ENCODE measurements at places on chromosomes 6 and 20. TPM values are rescaled to one million over a fixed set of nuclear protein-coding genes. Genes with fewer than 3 reads are reported as not detected.

- no peak for DNase-seq
Measured at GRCh38 chr6:75852721-75853120, 103.7 kb downstream of the MYO6 start.

- peak; percentile 37 for DNase-seq
Measured at GRCh38 chr6:42131531-42131930, 10.9 kb downstream of the C6orf132 start.

GRCh38 chr20:43438578-43439316, 18.9 kb upstream of the SRSF6 start:
- no peak for DNase-seq

The SPATS1 gene
- total RNA-seq = not detected

DNA sequence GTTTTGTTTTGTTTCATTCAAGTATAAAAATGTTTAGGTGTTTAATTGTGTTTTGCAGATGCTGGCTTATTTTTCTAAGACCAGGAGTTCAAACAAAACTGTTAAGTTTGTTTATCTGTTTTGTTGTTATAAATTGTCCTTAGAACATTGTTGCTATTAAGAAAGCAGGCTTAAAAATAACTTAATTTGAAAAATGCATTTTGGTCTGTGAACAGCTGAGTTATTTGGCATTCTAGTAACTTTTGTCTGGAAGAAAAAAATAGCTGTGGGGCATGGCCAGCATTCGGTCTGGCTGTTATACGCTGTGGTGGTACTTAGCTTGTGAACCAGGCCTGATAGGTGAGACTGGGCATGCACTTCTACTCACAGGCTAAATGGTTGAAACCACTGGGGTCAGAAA, 37.8 kb downstream of the SLX4IP start:
- DNase-seq = peak; percentile 35

GRCh38 chr6:106511288-106512047, 117.8 kb downstream of the RTN4IP1 start:
- DNase-seq = peak; percentile 59

DNA sequence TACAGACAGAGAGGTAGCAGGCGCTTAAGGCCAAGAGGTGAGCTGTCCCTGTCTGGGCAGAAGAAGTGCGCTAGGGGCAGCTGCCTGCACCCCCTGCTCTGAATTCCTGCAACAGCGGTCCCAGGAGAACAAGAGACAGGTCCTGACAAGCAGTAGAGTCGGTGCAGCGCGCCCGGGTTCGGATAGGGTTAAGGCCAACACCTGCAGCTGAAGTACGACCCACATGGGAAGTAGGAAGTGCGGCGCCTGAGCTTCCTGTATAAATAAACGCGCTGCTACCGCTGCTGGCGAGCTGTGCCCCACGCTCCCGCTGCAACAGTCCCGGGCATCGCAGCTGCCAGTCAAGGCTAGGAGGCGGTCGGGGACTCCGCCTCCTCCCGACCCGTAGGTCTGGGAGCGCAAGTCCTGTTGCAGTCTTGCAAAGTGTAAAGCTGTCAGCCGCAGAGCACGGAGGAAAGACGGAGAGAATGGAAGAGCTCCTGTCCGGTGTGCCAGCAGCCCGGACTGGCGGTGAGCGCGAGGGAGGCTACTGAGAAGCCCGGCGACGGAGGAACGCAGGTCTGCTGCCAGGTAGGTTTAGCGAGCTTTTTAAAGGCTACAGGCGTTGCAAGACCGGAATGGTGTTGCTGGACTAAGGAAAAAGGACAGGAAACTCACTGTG, at the start of gene RNF144B:
Gene RNF144B, plus strand, starts transcription at position 290 of the 661 bp plus-strand sequence. CDS start 12,185 bp downstream, outside the sequence.
- DNase-seq = peak; percentile 81

DNA sequence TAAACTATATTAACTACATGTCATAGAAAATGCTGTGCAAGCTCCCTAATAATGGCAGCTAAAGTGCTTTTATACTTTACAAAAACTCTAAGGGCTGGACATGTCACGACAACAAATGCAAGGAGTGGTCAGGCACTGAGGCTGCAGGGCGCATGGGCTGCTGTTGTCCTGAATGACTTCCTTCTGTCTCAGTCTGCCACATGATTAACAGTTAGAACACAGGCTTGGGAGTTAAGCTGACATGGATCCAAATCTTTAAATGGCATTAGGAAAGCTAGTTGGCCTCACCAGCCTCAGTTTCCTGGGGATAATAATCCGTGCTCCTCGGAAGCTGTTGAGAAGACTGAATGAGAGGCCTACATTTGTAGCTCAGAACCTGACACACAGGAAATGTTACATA, 57.4 kb downstream of the PREP start:
- DNase-seq = peak; percentile 41

- no peak for DNase-seq
Measured at GRCh38 chr6:43750622-43751021, 19.4 kb upstream of the VEGFA start.

GRCh38 chr6:3324262-3324942, 65.7 kb downstream of the PSMG4 start:
- no peak for DNase-seq

DNA sequence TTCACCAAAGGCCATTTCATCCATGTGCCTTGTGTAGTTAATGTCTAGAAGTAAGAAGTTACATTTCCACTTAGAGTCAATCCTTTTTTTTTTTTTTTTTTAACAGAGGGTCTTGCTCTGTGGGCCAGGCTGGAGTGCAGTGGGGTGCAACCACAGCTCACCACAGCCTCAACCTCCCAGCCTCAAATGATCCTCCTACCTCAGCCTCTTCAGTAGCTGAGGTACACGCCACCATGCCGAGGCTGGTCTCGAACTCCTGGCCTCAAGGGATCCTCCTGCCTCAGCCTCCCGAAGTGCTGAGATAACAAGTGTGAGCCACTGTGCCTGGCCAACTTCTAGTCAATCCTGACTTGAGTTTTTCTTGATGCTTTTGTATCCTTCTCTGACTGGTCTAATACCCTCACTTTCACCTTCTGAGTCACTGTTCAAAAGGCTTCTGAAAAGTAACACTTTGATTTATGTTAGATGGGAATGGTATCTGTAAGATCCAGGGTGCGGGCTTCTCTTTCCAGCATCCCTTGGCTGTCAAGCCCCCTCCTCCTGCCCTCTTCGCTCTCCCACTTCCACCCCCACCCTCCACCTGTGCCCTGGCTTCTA, 22.1 kb downstream of the TRAM2 start:
- no peak for DNase-seq

DNA sequence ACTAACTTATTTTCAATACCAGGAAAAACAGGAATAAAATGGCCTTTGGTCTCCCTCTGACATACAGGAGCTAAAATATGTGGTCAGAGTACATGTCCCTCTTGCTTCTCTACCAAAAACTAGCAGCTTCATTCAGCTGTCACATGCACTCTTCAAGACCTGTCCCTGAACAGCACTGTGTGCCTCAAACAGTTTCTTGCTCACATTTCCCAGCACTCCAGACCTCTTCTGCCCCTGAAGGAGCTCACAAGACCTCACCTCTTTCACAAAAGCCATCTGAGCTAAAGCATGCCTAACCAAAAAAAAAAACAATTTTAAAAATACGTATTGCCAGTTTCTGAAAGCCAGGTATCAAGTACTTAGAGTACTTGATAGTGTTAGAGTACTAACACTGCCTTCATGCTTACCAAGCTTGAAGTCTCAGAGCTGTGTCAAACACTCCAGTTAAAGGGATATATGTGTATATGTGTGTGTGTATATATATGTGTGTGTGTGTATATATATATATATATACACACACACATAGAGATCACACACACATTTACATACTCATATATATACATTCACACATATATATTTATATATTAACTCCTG, 148.3 kb upstream of the POU3F2 start:
- DNase-seq = no peak

The ENPP5 gene
- 0.35 TPM for total RNA-seq

The SNAI1 gene
- 0.72 TPM for total RNA-seq

- DNase-seq = no peak
Measured at GRCh38 chr20:63521602-63522001, 1.0 kb downstream of the PPDPF start.

DNA sequence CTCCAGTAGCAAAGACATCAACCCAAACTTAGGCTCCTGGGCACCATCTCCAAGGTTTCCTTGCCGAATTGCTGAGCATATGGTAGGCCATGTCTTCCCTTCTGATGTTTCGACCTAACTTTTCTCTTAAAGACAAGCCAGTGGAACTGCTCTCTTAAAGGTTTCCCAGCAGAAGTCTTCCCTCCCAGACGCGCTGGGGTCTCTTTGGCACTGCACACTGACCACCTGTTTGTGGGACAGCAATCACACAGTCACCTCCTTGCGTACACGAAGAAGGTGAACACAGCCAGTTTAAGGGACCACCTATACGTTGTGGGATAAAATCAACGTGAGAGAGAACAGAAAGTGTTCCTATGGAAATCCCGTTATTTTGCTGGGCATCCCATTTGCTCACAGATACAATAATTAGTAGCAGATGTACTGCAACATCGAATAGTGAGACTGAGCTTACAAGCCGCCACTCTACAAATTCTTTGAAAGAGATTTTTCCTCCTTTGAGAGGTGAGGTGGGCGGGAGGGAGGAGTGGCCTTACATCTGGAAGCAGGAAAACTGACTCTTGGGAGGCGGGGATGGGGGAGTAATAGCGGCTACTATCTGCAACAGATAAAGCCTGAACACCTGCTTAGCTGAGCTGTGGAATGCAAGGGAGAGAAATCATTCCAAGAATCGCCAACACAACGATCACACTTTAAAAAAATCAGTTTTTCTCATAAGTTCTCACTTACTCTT, 9.9 kb downstream of the GRIK2 start:
- no peak for DNase-seq

The AKAP12 gene
- 8.0 TPM for total RNA-seq

The SLCO4A1 gene
- total RNA-seq = 0.16 TPM

GRCh38 chr6:23826572-23826971, 299.4 kb upstream of the NRSN1 start:
- DNase-seq = no peak

The GPLD1 gene
- total RNA-seq = 0.26 TPM

DNA sequence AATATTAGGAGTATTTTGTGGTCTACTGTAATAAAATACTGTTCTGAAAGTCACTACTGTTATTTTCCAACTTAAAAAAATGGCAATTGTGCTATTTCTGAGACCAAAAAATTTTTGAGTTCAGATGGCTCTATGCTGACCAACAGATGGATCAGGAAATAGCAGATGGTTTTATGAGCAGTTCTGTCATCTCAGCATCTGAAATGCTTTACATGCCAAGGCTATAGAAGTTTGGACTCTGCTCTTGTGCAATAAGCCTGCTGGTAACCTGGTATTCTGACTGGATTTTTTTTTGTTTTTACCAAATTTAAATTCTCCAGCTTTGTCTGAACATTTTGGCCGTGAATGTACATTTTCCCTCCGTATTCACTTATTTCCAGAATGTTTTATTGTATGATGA, 1127.5 kb downstream of the GRIK2 start:
- no peak for DNase-seq

The MEP1A gene
- not detected for total RNA-seq

The C20orf96 gene
- 2.5 TPM for total RNA-seq

The XKR7 gene
- total RNA-seq = not detected

DNA sequence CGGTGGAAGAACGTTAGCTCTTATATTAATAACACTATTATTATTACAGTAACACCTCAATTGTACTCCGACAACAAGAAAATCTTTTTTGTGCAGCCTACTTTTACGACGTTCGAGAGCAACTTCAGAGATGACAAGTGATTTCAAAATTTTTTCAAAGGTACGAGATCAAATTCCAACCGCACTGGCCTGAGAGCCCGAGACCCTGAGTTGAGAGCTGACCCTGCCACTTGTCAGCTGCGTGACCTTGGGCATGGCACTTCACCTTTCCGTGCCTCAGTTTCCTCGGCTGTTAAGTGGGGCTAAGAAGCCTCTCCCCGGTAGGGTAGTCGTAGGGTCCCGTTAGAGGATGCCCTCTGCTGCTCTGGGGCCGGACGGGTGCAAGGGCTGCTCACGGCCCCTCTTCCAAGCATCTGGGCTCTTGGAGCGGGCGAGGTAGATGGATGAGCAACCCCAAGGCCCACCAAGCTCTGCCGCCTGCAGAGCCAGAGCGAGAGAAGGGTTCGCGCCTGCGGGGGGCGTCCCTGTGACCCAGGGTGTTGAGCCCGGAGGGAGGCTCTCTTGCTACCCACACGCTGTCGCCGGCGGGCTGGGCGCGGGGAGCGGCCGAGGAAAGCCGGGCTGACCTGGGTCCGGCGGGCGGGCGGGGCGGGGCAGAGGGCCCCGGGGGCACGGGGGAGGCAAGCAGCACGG, 510 bp downstream of the NDRG3 start:
- peak; percentile 22 for DNase-seq
